ENCODE measurements at places on chromosomes 2 and 18.

- no peak for DNase-seq
Measured at GRCh38 chr2:550860-551567, 126.2 kb downstream of the TMEM18 start.

DNA sequence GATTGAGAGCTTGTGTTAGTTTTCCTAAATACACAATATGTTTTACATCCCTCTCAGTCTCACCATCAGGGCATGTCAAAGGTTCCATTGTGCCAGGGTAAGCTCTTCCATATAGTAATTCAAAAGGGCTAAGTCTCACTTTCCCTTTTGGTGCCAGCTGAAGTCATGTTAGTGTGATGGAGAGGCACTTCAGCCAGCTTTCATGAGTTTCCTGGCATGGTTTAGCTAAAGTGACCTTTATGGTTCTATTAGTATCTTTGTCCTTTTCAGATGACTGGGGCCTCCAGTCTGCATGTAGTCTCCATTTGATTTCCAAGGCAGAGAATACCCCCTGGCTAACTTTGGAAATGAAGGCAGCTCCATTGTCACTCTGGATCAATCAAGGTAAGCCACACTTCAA lies 27.2 kb downstream of the NAT8 start:
- no peak for DNase-seq

DNA sequence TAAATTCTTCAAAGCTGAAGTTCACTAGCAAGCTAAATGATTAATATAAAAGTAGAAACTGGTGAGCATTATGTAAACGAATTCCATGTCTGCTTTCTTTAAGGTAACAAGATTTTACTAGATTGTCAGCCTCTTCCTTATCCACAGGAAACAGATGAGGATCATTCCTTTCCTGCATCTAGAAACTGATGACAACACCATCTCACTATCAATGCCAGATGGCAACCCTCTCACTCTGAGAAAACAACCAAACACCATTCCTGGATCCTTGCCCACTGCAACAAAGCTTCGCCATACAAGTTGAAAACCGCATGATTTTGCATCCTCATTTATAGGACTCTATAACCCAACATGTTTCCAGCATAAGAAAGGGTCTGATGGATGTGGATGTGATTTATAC lies 122.9 kb downstream of the ZNF521 start:
- no peak for DNase-seq

DNA sequence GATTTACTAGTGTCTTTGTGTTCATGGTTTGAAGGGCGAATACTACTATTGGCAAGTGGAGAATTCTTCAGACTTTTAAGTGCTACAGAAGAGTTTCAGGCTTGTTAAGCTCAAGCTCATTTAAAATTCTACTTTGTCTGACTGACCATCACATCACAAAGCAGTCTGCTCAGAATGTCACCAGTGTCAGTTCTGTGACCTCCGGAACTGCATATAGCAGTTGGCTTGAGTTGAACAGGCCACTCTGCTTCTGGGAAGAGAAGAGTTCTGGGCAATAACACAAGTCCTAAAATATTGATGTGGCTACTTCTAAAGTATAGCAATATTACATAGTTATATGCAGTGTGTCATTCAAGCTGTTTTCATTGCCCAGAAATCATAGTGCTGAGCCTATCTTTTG lies 245.0 kb upstream of the BOD1L2 start:
- no peak for DNase-seq

- DNase-seq: peak; percentile 29
Measured at GRCh38 chr2:101501443-101501842, 26.5 kb upstream of the RFX8 start.

DNA sequence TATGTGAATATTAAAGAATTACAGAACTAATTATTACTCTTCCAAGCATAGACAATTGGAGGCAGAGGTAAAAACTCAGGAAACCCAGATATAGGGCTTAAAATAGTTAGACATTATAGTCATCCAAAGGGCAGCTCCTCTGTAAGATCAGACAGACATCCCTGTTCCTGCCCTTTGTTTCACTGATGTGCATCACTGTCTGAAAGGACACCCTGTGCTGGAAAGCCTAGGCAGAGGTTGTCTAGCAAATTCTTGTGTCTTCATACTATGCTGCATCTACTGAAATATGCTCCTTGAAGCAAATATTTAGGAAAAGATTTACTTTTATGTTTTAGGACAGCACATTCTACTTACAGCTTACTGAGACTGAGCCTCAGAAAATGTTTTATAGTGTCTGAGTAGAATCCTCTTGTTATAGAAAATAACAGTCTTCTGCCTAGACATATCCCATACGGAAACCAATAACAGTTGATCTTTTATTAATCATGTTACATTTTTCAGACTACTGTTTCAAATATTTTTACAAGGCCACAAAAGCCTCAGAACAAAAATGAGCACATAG lies 977.3 kb upstream of the CDH2 start:
- DNase-seq: no peak

GRCh38 chr2:11861044-11861443 lies 114.6 kb downstream of the LPIN1 start:
- DNase-seq: no peak

- no peak for DNase-seq
Measured at GRCh38 chr2:62240546-62240945, 44.6 kb downstream of the B3GNT2 start.

- DNase-seq: no peak
Measured at GRCh38 chr18:61256291-61256690, 76.9 kb upstream of the CDH20 start.

DNA sequence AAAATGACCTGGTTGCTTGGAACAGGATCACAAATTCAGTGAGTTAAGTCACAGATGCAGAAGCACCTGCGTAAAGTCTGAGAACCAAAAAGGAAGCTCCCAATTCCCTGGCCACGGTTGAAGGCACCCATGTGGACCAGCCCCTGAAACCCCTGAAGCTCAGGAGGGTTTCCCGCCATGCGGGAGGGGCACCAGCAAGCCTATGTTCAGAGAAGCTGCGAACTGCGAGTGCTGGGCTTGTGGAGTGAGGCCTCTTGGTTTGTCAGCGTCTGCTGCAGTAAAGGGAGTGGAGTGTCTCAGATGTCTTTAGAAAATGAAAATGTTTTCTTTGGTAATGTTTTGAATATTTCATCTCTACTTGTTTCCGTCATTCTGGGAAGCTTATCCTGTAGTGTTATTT lies 16.1 kb upstream of the ACKR3 start:
- DNase-seq: peak; percentile 31

GRCh38 chr2:210475706-210476105 lies 853 bp downstream of the LANCL1 start:
- no peak for DNase-seq

- no peak for DNase-seq
Measured at GRCh38 chr18:63831080-63831788, 56.0 kb downstream of the SERPINB7 start.

- no peak for DNase-seq
Measured at GRCh38 chr2:75513616-75514170, 47.0 kb downstream of the EVA1A start.

- peak; percentile 63 for DNase-seq
Measured at GRCh38 chr2:191038241-191038725, 24.3 kb upstream of the STAT1 start.

GRCh38 chr2:158998551-158999248 lies 30.3 kb downstream of the TANC1 start:
- DNase-seq: no peak

- DNase-seq: no peak
Measured at GRCh38 chr2:168090366-168091135, 156.8 kb downstream of the STK39 start.

DNA sequence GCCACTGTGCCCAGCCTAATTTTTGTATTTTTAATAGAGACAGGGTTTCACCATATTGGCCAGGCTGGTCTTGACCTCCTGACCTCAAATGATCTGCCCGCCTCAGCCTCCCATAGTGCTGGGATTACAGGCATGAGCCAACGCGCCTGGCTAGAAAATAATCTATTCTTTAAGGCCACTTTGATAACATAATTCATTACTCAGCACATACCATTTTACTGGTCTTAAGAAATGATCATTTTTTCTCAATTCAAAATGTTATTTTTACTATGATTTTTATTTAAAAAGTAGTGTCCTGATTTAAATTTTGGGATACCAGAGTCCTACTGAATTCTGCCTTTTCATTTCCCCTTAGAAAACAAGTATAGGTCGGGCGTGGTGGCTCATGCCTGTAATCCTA lies 27.0 kb upstream of the ADAM17 start:
- no peak for DNase-seq

DNA sequence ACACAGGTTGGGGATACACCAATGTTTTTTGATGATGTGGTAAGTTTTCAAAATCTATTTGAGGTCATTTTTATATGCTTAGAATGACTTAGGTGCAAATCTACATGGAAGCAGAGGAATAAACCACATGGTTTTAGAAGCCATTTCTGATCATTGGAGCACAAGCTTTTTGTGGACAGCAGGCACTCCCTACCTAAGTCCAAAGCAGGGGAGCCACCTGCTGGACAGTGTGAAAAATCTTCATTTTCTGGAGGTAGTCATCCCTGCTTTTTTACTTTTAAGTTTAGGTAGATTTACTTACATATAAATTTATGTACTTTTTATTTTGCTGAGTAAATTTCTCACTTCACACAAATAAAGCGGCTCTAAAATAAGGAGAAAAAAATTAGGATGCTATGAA lies 323.2 kb downstream of the PLCL1 start:
- DNase-seq: peak; percentile 59

DNA sequence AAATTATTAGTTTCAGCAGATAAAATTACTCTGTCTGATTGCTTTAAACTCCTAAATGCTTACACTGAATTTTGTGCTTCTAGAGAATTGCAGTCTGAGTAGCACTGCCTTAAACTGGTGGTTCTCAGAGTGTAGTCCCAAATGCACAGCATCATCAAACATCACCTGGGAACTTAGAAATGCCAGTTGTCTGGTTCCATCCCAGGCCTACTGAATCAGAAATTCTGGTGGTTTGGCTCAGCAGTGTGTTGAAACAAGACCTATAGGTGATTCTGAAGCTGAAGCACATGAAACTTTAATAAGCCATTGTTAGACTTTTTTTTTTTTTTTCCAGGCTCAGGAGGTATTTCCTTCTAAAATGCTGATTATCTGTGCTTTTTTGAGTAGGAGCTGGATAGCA lies 22.0 kb downstream of the EPC2 start:
- DNase-seq: no peak

DNA sequence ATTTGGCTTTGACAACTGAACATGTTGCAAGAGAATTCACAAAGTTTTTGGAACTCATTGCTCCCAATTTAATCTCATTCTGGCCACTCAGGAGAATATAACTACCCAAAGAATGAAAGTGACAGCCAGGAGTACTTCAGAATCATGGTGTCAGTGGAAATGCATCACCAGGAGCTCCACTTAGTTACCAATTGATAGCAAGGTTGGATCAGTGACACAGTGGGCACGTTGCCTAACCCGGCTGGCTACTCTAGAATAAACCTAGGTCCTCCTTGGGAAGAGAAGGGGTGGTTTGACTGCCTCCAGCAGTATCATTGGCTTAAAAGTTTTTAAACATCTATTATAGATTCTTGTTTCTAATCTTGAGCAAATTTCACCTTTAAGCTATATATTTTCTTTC lies 40.0 kb upstream of the LRP1B start:
- no peak for DNase-seq

DNA sequence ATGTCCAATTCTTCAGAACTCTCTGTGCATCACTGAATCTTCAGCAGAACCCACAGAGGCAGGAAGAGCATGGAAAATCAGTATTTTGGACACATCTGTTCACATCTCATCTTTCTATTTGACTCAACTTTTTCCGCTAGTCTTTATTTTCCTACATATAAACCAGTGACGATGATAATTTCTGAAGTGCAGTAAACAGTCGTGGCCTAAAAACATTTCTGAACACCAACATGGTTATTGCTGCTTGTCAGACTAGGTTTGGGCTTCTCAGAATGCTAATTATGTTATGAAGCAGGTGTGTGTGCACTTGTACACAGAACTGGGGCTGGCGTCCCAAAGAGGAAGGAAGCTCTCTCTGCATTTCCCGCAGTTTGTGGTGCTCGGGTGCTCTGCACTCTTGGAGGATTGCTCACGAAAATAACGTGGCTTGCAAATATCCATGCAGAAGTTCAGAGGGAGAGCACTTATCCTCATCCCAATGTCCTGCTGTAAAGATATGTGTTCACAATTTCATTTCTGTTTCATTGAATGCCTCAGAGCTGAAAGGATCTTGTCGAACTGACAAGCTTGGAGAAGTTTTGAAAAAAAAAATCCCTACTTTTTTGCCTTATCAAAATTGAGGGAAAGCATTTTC lies 50.8 kb downstream of the EDAR start:
- peak; percentile 28 for DNase-seq

GRCh38 chr2:175575346-175576258 lies 394.1 kb upstream of the ATP5MC3 start:
- DNase-seq: no peak

- DNase-seq: no peak
Measured at GRCh38 chr18:33350256-33350655, 90.3 kb downstream of the CCDC178 start.

GRCh38 chr18:55473560-55473959 lies 114.4 kb downstream of the TCF4 start:
- DNase-seq: no peak

DNA sequence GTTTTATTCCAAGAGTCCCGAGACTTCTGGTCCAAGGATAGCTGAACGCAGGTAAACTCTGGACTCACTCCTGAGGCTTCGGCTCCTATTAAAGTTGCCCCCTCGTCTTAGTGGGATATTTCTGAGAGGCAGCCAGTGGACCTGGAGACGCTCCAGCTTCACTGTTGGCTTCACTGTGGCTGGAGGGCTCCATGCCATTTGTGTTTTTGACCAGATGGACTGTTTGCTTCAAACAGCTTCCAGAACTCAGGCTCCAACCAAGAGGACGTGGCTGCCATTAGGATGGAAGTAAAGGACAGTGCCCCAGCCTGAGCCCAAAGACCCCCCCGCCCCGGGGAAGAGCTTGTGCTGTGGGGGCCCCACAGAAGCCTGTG lies 94.4 kb upstream of the LDAH start:
- no peak for DNase-seq
